ENCODE measurements at places on chromosomes 2 and 18. TPM values are rescaled to one million over a fixed set of nuclear protein-coding genes. Genes with fewer than 3 reads are reported as not detected.

GRCh38 chr2:69304656-69305055 is 82.4 kb downstream of the GFPT1 start:
- no peak for DNase-seq

Gene ARMC9
- total RNA-seq = 3.1 TPM

DNA sequence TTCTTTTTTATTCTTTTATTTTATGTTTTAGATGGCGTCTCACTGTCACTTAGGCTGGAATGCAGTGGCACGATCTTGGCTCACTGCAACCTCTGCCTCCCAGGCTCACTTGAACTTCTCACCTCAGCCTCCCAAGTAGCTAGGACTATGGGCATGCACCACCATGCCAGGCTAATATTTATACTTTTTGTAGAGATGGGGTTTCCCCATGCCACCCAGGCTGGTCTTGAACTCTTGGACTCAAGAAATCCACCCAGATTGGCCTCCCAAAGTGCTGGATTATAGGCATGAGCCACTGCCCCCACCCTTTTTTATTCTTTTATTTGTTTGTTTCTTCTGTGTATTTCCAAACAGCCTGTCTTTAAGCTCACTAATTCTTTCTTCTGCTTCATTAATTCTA is 306.7 kb upstream of the THUMPD2 start:
- DNase-seq = no peak

- DNase-seq = no peak
These were observed 71.1 kb upstream of the MAP4K3 start for GRCh38 chr2:39508198-39508597.

GRCh38 chr2:197130318-197130717 is 180.3 kb downstream of the ANKRD44 start:
- DNase-seq = no peak

GRCh38 chr2:174577967-174578589 is 19.5 kb downstream of the WIPF1 start:
- peak; percentile 52 for DNase-seq

Gene AQP12A
- total RNA-seq = not detected

Gene DNER
- total RNA-seq = not detected

- no peak for DNase-seq
These were observed 51.5 kb upstream of the ITGB6 start for GRCh38 chr2:160251569-160251968.

Gene CPS1
- 1.5 TPM for total RNA-seq

DNA sequence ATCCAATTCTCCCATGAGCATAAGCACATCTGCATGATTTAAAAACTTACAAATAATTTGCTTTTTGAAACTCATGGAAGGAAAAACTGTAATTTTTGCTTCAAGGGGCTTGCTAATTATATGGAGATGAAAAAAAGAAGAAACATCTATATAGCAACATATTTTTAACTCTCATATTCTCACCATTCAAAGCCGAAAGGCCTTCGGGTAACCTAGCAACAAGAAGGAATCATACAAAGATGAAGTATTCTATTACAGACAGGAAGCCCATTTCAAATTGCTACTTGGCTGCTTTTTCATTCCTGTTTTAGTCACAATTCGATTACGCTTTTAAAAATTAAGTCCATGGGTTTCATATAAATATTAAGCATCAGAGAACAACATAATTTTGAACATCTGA is 39.2 kb upstream of the RNU4ATAC start:
- DNase-seq = no peak

DNA sequence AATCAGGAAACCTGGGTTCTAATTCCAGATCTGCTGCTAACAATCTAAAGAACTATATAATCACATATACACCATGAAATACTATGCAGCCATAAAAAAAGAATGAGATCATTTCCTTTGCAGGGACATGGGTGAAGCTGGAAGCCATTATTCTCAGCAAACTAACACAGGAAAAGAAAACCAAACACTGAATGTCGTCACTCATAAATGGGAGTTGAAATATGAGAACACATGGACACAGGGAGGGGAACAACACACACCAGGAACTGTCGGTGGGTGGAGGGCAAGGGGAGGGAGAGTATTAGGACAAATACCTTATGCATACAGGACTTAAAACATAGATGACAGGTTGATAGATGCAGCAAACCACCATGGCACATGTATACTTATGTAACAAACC is 33.2 kb downstream of the CDH2 start:
- DNase-seq = no peak

GRCh38 chr2:112301171-112301584 is 25.8 kb downstream of the ZC3H6 start:
- DNase-seq = no peak

- DNase-seq = no peak
These were observed 11.6 kb upstream of the ACKR3 start for GRCh38 chr2:236558036-236558435.

Gene LDLRAD4
- total RNA-seq = 72.4 TPM

DNA sequence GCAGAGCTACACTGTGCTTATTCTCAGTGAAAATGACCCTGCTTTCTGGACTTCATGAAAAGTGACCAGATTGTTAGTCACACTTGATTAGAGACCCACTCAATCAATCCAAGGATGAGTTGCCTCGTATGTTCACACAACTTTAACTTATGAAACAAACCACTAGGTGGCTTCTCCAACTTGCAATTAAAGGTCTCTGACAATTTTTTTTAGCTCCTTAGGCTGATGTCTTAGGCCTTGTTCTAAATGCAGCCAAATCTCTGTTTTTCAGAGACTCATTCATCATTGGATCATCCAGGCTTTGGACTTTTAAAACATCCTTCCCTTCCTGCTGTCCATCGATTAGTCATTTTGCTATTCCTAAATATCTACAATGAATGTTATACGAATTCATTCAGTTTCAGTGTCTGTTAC is 63.4 kb downstream of the MREG start:
- no peak for DNase-seq
